ENCODE measurements at places on chromosomes 2 and 18. TPM values are rescaled to one million over a fixed set of nuclear protein-coding genes. Genes with fewer than 3 reads are reported as not detected.

Gene IL1F10
- not detected for total RNA-seq

Gene REG3G
- total RNA-seq, result not detected

Gene SERPINB12
- total RNA-seq, result not detected

Gene SLC38A11
- total RNA-seq, result 0.57 TPM

Gene ARHGAP25
- total RNA-seq, result 0.44 TPM

Gene CCDC150
- 3.7 TPM for total RNA-seq

Gene EML6
- 2.2 TPM for total RNA-seq

Gene ZNF532
- 55.6 TPM for total RNA-seq

Gene RUFY4
- total RNA-seq, result not detected

Gene IL36G
- not detected for total RNA-seq

Gene SLC8A1
- 10.1 TPM for total RNA-seq

Gene SOWAHC
- total RNA-seq, result 5.0 TPM

Gene CCBE1
- total RNA-seq, result 0.44 TPM

Gene CABYR
- 2.9 TPM for total RNA-seq

Gene PROM2
- total RNA-seq, result 0.72 TPM

Gene TLX2
- total RNA-seq, result not detected

Gene NCL
- 193 TPM for total RNA-seq

Gene EVX2
- not detected for total RNA-seq
